ENCODE measurements at places on chromosomes 1 and 21.
A peak's percentile ranks its signal among the peaks of the same experiment; 100 is the strongest.

DNA sequence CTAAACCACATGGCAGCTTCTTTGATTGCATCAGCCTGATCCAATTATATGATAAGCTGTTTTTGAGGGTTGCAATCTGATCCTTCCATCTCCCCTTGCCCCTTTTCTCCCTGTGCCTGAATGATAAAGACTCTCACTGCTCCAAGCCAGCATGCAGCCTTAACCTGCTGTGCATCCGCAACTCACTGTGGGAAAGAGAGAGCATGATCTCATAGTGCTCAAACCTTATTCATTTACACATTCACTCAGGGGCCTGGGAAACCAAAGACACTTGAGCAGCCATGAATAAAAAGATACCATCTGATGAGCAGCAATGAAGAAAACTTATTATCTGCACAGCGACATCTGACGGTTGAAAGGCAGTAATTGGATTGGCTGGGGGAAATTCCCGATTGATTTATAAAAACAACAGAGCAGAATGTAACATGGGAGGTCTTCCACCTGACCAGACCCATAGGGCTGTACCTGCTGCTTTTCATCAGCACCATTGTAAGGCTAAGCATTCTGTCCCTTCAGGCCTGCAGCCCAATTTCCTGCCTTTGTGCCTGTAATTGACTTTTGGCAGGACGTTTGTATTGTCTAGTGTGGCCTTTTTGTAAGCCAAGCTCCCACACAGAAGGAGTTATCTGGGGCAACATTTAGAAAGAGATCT, 62.5 kb downstream of the KIAA0040 start:
- DNase-seq: peak; percentile 14

DNA sequence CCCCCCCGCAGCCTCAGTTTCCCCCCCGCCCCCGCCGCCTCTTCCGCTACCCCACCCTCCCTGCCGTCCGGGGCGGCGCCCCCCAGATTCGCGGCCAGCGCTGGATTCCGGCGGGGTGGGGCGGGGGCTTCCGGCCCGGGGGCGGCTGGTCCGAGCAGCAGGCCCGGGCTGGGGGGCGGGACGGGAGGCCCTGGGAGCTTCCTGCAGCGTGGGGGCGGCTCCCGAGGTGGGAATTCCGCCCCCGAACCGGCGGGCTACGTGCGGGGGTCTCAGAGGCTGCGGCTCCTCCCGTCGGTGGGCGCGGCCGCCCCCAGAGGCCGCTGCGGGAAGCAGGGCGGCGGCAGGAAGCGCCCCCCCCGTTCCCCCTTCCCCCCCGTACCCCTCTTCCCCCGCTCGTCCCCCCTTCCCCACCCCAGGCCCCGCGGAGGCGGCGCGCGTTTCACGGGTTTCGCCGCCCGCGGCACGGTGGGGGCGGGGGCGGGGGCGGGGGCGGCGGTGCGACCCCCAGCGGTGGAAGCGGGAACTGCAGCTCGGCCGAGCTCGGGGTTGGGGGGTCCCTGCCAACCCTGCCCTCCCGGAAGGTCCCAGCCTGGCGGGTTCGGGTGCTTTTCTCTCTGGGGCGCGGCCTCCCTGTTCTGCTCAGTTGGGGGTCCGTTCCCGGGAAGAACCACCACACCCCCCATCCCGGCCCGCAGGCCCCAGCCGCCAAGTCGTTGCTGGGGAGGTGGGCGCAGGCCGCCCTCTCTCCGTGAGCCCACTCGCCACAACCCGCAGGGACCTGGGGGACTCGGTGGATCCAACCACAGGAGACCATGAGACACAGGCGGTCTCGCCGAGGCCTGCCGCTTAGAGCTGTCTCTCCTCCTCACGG, 76.3 kb downstream of the MORN1 start:
- no peak for DNase-seq

DNA sequence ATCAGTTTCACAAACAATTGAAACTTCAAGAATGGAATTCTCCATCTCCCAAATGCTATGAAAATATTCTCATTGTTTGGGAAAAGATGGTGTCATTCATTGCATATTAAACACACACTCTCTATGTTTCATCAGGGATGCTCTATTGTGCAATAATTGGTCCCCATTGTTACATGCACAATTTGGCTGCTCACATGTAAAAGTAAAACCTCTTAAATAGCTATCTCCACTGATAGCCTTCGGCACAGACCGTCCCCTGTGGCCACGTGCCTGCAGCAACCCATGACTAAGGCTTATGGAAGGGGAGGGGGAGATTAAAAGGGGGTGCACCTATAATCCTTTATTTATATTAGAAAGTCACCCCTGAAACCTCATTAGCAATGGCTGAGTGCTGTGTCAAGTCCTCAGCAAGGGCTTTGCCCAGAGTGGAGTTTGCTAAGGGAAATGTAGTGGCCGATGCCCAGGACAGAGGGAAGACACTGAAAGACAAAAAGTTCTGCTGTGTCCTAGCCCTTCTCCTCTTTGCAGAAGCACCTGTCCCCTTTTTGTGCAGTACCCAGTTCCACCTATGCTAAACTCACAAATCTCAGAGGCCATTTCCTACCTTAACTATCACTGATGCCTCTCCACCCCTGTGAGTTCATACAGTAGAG, 309.6 kb upstream of the ESRRG start:
- DNase-seq: no peak

- peak; percentile 8 for DNase-seq
These were observed 147.0 kb upstream of the FMN2 start for GRCh38 chr1:239944666-239945065.

DNA sequence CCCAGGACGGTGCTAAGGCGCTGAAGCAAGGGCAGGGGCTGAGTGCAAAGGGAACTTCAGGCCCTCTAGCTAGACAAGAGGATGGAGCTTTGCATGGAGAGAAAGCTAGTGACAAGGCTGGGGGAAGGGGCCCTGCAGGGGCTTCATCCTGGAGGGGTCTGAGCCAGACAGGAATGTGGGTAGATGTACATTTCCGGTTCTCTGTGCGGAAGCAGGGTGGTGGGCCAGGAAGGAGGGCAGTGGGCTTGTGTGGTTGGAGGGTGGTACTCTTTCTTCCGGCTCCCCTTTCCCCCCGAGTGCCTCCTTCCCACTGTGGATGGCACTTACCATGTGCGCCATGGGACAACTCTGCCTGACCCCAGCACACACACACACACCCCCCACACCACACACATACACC, 1.5 kb downstream of the KISS1 start:
- DNase-seq: no peak

- no peak for DNase-seq
These were observed 90.4 kb downstream of the SLC30A10 start for GRCh38 chr1:219837994-219838294.

DNA sequence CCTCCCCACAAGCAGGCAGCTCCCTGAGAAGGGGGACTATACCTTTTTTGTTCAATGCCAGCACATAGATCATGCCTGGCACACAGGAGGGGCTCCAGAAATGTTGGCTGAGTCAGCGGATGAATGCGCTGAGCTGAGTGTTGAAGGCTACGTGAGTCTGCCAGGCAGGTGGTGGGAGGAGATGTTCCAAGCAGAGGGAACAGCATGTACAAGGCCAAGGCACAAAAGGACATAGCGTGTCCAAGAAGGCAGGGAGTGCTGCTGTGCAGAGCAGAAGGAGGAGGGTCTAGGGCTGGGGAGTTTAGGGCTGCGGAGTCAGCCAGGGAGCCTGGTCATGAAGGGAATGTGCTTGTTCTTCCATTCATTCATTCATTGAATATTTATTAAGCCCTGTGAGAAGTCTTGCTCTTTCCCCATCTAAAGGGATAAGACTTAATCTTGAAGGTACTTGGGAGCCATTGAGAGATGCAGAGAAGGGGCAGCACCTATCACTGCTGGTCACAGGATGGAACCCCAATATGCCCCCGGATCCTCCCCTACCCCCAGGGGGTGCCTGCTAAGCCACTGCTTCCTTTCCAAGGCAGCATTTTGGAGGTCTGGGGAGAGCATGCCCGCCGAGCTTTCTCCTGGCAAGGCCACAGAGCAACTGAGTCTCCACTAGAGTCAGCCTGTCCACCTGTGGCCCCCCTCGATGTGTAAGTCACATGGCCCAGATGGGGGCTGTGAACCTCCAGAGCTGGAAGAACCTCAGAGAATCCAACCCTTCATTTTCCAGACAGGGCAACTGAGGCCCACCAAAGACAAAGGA, 31.2 kb upstream of the LAPTM5 start:
- no peak for DNase-seq

- DNase-seq: no peak
These were observed 45.8 kb downstream of the TTC39A start for GRCh38 chr1:51284487-51284954.

- DNase-seq: no peak
These were observed 1.2 kb downstream of the SLC37A1 start for GRCh38 chr21:42514883-42515228.

DNA sequence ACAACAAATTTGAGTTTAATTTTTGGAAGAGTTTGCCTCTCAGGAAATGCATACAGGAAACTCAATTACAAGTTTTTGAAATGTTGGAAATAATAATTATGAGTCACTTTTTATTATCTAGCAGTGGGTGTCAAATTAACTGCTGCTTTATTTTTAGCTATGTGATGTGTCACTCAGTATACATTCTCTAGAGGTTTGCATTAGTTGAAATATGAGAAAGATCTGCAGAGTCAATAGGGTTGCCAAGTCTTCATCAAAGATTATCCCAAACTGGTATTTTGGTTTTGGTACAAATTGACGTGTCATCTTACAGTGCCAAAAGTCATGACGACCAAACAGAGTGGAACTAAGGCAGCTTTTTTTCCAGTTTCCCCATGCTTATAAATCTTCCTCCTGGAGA, 54.3 kb upstream of the DIPK1A start:
- no peak for DNase-seq

- peak; percentile 37 for DNase-seq
These were observed 193.3 kb upstream of the SNX7 start for GRCh38 chr1:98468111-98468717.

- DNase-seq: no peak
These were observed 203.2 kb downstream of the C1orf94 start for GRCh38 chr1:34379911-34380310.

- DNase-seq: no peak
These were observed 35.9 kb downstream of the CNST start for GRCh38 chr1:246602194-246602593.

- no peak for DNase-seq
These were observed 988 bp downstream of the SLC35A3 start for GRCh38 chr1:99970713-99971255.
